ENCODE measurements at places on chromosomes 5 and 9.
A peak's percentile ranks its signal among the peaks of the same experiment; 100 is the strongest.

GRCh38 chr5:10793785-10794184, 32.8 kb upstream of the DAP start:
- peak; percentile 76 for DNase-seq

GRCh38 chr5:24899180-24899579, 254.4 kb upstream of the CDH10 start:
- DNase-seq, result no peak

- no peak for DNase-seq
Measured at GRCh38 chr5:8557728-8558127, 688.8 kb downstream of the MTRR start.

DNA sequence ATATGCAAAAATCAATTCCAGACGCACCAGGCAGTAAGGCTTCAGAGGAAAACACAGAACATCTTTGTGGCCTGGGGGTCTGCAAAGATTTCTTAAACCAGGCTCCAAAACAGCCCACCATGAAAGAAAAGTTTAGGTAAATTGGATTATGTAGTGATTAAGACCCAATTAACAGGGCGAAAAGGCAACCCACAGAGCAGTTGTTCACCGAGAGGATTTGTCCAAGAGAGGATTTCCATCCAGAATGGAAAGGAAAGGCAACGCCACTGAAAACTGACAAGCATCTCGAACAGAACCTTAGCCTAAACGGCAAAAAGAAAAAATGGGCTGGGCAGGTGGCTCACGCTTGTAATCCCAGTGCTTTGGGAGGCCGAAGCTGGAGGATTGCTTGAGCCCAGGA, 37.4 kb downstream of the GLT6D1 start:
- DNase-seq, result no peak

- DNase-seq, result no peak
Measured at GRCh38 chr9:105053209-105053652, 125.3 kb upstream of the ABCA1 start.

DNA sequence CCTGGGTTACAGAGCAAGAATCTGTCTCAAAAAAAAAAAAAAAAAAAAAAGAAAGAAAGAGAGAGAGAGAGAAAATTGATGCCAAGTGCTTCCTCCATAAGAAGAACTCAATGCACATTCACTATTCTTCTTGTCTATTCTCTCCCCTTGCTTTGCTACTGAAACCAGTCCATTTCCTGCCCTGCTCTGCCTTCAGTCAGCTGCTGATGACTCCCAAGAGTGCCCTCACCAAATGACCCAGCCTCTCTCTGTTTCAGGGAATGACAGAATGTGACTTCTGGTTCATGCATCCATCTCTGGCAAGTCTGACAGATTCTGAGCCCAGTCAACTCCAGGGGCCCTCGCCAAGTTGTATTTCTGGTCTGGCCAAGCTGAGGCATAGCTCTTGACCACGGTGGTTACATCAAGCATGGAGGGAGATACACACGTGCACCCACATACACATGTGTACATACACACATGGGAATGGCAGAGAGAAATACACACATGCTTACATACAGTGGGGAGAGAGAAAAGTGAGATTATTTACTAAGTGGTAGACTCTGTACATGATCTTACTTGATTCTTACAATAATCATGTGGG, 106.2 kb downstream of the NSG2 start:
- DNase-seq, result no peak

GRCh38 chr5:177097016-177097985, 10.6 kb downstream of the FGFR4 start:
- DNase-seq, result no peak

- no peak for DNase-seq
Measured at GRCh38 chr9:117046666-117047327, 359.7 kb downstream of the TRIM32 start.

GRCh38 chr9:124766815-124767554, 4.1 kb downstream of the NR6A1 start:
- no peak for DNase-seq

DNA sequence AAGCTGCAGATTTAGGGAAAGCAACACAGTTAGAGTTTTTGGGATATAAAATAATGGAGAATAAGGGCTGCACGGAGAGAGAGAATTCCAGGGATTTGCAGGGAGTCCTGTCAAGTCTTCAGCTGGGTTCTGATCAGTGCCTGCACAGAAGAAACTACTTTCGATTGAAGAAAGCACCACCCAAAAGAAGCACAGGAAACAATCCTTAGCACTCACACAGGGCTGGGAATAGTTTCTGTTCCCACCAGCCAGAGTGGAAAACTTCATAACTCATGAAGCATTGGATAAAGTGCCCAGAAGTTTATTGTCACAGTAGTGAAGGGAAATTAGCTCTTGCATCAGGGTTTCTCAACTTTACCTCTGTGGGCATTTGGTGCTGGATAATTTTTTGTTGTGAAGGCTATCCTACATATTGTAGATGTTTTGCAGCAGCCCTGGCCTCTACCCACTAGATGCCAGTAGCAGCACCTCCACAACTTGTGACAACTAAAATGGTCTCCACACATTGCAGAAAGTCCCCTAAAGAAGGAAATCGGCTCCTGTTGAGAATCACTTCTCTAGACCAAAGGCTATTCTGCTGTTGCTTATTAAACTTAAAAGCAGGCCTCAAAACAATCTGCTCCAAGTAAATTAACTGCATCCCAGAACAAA, 71.0 kb upstream of the FAM120A start:
- no peak for DNase-seq

- no peak for DNase-seq
Measured at GRCh38 chr5:79795764-79796398, 106.2 kb downstream of the CMYA5 start.

DNA sequence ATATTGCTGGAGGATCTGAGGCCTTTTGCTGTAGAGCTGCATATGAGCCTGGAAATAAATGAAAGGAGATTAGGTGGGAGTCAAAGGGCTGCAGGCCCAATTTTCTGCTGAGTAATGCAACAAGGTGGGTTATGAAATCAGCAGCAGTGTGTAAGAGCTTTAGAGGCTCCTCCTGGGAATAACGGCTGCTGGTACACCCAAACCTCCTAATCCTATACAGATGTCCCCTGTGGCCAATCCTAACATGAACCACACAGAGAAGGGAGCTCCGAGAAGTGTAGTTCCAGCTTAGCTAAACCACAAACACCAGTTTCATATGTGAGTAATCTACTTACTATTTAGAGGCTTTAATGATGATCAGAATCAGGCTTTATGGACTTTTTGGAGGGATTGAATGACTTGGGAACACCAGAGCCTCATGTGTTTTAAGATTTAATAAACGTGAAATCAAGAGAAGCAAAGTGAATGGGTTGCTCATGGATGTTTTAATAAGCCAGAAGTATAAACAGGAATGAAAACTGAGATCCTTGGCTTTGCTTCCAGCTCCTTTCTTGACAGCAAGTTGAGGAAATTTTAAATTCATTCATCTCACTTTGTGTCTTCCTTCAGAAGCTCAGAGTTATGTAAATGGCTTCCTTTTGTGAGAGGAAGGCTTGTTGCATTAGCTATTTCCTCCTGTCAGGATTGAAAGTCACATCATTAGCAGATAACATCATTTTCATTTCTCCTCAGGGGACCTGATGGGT, 437.5 kb downstream of the TMEM232 start:
- DNase-seq, result no peak
